ENCODE measurements at places on chromosomes 5 and 9.
A peak's percentile ranks its signal among the peaks of the same experiment; 100 is the strongest.

DNA sequence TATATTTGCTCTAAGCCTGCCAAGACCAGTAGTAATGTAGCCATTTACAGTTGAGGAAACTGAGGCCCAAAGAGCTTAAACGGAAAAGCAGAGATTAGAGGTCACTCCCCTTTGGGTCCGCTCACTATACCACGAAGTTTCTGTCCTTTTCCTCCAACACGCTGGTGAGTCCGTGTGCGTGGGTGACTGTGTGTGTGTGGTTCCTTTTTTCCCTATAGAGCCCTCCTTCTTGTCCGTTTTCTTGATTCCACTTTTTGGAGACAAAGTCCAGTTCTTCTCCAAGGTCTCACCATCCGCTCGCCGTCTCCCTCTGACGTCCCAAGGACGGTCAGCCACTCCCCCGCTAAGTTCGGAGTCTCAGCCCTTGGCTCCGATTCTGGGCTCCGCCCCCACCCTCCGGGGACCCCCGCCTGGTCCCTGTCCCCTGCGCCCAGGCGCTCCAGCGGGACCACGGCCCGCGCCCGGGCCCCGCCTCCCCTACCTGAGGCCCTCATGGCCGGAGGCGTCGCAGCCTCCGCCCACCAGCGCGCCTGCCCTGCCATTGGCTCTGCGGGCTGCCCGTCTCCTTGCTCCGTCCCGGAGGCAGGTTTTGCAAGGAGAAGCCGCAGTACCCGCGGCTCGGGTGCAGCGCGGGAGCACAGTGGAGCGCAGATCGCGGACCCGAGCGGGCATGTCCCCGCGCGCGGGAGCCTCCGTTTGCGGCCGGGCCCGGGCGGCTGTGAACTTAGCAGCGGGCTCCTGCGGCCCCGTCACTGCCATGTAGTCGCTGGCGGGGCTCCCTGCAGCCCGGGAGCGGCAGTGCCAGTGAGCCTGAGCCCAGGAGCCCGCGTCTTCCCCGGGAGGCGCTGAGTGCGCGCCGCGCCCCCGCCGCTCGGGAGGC is at the start of gene MAST4:
TSS of gene MAST4 (plus strand) at position 638 of the 880 bp plus-strand sequence. CDS start 263 bp downstream, outside the sequence.
- peak; percentile 94 for DNase-seq

DNA sequence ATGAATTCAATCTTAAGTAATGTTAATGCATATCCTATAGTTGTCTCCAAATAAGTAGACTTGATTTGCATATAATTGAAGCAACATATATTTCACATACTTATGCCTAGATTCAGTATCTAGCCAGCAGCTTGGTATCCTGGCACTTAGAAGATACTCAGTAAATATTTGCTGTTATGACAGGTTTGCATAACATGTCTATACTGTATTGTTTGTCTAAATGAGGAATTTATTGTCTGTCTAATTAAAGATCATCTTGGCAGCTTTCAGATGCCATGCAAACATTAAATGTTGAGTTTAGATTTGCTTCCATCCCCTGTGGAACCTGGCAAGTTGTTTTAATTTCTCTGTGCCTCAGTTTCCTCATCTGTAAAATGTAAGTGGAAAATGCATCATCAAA is 9.4 kb downstream of the IQGAP2 start:
- DNase-seq, result no peak

DNA sequence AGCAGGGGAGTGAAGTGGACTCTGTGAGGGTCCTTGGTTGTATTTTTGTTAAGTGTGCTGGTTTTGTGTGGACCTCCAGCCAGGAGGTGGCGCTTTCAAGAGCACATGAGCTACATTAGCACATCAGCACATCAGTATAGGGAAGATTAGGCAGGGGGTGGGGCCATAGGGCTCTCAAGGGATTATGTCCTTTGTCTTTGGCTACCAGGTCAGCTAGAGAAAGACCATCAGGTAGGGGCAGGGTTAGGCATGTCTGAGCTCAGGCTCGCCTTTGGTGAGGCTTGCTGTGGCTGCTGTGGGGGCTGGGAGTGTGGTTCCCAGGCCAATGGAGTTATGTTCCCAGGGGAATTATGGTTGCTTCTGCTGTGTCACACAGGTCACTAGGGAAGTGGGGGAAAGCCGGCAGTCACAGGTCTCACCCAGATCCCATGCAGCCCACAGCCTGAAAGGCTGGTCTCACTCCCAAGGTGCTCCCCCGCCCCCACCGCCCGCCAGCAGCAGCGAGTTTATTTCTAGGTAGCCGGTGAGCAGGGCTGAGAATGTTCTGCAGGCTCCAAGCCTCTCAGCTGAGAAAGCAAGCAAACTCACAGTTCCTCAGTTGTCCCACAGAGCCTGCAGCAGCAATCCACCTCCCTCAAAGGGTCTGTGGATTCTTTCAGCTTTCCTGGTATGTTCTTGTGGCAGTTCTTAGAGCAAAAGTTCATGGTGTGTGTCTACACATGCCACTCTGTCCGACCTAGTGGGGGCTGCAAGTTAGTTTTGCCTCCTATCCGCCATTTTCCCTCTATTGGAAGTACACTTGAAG is 13.7 kb downstream of the OR1J1 start:
- DNase-seq, result peak; percentile 64

GRCh38 chr9:105187781-105188180 is 56.7 kb upstream of the SLC44A1 start:
- DNase-seq, result peak; percentile 53

DNA sequence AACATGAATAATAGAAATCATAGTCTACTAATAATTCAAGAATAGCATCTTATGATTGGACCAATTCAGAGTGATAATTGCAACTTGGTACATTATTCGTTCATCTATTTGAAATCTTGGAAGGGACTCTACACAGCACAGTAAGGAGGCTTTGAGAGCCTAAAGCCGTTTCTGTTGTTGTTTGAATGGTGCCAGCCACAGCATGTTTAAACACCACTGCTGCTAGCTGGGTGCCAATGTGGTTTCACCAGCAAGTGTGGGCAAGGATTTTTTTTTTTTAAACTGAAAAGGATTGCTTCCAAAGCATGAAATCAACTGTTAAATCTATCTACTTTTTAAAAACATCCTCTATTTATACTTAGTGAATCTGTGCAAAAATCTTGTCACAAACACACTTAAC is 253.9 kb upstream of the MAP3K1 start:
- DNase-seq, result no peak

- no peak for DNase-seq
These were observed 45.2 kb downstream of the ALG2 start for GRCh38 chr9:99176527-99177013.

GRCh38 chr5:179793468-179794139 is at the start of gene LTC4S:
Gene LTC4S (plus strand): TSS chr5:179793986. CDS start chr5:179794081, 95 bp downstream.
- no peak for DNase-seq

GRCh38 chr5:80607832-80608231 is 37.8 kb upstream of the ANKRD34B start:
- DNase-seq, result no peak

DNA sequence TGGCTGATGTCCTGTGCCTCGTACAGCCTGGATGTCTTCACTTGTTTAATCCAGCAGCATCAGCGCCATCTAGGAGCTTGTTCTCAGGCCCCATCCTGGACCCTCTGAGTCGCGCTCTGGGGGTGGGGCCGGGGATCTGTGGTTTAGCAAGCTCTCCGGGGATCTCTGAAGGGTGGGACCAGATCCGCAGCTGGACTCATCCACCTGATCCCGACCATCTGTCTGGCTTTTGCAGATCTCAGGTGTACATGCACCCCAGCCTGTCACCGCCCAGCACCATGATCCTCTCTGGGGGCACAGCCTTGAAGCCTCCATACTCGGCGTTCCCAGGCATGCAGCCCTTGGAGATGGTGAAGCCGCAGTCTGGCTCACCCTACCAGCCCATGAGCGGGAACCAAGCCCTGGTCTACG is 15.1 kb upstream of the POMT1 start:
- DNase-seq, result no peak

Data from urothelium cell line (cell line).